Ascending aorta (tissue), 2 donors: ENCODE measurements at places on chromosomes 6 and 20.

GRCh38 chr6:47162231-47162630, 120.1 kb upstream of the ADGRF1 start:
- no peak for DNase-seq

GRCh38 chr6:40743226-40743625, 156.1 kb upstream of the LRFN2 start:
- DNase-seq, result no peak

DNA sequence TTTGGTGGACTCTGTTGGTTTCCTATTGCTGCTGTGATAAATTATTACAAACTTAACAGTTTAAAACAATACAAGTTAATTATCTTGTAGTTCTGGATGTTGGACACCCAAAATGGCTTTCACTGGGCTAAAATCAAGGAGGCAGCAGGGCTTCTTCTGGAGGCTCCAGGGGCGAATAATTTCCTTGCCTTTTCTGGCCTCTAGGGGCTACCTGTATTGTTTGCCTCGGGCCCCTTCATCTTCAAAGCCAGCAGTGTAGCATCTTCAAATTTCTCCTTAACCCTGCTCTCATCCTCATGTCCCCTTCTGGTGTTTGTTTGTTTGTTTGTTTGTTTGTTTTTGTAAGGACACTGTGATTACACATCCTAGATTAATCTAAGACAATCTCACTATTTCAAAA, 60.5 kb upstream of the ANKEF1 start:
- no peak for DNase-seq

DNA sequence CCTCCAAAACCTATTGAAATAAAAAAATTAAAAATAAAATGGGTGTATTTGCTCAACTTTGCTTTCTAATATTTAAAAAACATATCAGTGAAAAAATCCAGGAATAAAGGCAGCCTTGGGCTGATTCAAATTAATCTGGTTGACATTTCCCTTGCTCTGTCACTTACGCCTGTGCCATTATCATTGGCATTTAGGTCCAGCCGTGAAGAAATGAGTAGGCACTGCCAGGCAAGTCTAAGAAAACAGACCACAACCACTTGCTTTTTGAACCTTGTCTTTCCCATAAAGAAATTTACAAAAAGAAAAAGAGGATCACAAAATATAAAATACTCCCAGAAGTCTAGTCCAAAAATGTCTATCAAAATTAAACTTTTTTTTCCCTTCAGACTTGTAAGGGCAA, 59.2 kb upstream of the HBS1L start:
- DNase-seq, result no peak
